ENCODE measurements at places on chromosomes 2 and 18.

DNA sequence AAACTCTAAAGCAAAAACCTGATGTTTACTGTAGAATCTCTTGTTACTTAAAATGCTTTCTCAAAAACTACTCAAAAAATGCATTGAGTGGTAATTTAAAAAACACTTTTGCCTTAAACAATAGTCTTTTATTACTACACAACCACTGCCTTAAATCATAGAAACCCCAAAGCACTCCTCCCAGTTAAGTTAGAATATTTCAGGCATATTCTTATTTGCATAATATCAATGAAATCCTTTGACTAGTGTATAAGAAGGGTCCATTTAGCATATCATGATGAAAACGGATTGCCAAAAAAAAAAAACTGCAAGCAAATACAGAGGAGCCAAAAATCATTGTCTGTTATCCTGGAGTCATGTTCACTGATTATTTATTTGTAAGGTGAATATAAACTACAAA is 119.2 kb downstream of the PTPRM start:
- DNase-seq, result no peak

DNA sequence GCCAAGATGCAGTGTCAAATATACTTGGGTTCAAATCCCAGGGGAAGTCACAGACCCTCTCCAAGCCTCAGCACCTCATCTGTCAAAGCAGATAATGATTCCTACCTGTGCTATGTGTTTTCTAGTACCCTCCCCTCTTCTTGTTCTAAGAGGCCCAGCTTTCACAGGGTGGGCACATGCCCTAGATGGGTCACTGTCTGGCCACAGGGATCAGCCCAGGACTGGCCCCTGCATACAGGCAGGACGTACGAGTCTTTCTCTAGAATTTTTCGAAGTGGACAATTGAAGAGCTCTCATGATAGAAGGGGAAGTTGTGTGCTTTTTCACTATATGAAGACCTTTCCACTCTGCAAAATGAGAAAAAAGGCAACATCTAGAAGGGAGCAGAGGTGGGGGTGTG is 22.2 kb downstream of the ARL4C start:
- DNase-seq, result no peak

DNA sequence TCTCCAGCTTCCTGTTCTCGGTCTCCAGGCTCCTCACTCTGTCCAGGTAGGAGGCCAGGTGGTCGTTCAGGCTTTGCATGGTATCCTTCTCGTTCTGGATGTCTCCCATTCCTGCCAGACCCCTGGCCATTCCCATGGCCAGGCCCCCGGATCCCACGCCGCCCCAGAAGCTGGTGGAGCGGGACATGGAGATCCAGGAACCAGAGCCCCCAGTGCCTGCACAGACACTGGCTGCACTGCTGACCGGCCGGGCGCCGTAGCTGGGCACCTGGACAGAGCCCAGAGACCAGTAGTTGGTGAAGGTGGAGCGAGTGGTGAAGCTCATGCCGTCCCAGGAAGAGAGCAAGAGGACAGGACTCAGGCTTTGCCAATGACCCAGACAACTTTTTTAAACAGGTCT is 129.1 kb upstream of the WDR75 start:
- DNase-seq, result no peak

- DNase-seq, result peak; percentile 23
Observed at GRCh38 chr18:37019157-37019827, 190.4 kb downstream of the KIAA1328 start.

DNA sequence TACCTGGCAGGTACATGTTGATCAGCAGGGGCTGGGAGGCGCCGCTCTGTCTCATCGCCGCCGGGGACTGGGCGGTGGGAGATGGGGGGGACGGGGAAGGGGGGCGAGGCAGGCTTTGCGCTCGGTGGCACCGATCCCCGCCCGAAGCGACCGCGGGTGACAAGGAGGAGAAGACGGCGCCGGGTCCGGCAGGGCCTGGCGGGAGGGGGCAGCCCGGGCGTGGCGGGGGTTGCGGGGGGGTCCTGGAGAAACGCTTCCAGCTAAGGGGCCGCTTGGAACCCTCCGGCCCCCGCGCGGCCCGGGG is at the start of gene FEV:
FEV (minus strand) TSS at position 164 of the 304 bp plus-strand sequence; CDS start at position 55, 109 bp downstream.
- DNase-seq, result no peak

DNA sequence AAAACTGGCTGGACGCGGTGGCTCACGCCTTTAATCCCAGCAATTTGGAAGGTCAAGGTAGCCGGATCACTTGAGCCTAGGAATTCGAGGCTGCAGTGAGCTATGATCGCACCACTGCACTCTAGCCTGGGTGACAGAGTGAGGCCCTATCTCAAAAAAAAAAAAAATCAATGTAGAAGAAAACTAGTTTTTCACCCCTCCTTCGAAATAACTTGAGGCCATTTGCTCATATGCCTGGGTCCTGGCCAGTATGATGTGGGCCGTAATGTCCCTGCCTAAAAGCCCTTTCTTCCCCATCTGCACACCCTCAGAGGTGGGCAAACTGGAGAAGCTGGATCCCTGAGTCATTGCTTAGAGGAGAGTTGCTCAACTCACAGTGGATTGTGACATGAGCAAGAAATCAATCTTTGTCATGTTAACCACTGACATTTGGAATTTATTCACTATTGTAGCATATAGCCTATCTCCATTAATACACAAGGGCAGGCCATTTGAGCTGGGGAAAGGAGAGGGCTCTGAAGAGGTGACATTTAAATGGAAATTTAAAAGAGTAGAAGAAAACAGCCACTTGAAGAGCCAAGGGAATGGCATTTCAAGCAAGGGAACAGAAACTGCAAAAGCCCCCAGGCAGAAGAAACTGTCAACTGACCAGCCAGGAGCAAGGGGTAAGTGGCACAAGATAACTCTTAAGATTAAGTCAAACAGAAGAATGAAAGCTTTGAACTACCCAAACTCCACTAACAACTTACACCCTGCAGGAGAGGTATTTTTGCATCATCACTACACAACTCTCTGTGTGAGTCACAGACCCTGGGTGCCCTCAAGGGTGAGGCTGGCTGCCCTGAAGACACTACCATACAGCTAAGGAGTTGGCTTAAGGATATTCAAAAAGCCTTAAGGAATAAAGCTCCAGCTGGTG is 7.6 kb upstream of the METTL21A start:
- peak; percentile 85 for DNase-seq

DNA sequence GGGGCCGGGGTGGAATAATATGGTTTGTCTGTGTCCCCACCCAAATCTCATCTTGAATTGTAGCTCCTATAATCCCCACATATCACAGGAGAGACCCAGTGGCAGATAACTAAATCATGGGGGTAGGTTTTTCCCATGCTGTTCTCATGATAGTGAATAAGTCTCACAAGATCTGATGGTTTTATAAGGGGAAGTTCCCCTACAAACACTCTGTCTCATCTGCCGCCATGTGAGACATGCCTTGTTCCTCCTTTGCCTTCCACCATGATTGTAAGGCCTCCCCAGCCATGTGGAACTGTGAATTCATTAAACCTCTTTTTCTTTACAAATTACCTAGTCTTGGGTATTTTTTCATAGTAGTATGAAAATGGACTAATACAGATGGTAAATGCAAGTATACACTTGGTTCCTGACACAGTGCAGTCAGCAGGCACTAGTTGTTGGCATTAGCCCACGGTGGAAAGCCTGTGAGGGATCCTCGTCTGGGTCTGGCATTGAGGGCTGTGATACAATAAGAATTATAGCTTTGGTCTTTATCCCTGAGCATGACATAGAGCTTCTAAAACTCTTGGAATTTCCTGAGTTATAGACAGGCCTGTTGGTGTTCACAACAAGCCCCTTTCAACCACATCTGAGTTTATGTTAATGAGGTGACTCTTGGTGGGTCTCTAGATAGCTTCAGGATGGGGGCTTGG is 135.8 kb downstream of the CABLES1 start:
- DNase-seq, result no peak
